ENCODE measurements at places on chromosomes 2 and 18.

DNA sequence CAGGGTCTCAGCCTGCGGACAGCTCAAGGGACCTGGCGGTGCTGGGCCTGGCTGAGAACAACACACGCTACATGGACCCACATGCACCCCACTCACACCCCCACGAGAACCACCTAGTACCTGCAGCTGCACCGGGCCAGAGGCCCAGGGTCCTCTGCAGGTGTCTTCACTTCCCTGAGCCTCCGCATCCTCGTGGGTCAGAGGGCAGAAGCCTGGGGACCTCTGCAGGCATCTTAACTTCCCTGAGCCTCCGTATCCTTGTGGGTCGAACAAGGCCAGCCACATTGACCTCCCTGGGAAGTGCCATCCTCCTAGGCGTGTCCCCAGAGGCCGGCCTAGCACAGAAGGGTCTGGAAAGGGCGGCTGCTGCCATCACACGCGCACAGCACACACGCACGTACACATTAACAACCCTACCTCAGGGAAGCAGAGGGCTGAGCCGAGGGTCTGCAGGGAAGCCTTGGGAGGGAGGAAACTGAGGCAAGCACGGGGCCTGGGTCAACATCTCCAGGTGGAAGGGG is 62.5 kb upstream of the HPCAL1 start:
- DNase-seq, result no peak

DNA sequence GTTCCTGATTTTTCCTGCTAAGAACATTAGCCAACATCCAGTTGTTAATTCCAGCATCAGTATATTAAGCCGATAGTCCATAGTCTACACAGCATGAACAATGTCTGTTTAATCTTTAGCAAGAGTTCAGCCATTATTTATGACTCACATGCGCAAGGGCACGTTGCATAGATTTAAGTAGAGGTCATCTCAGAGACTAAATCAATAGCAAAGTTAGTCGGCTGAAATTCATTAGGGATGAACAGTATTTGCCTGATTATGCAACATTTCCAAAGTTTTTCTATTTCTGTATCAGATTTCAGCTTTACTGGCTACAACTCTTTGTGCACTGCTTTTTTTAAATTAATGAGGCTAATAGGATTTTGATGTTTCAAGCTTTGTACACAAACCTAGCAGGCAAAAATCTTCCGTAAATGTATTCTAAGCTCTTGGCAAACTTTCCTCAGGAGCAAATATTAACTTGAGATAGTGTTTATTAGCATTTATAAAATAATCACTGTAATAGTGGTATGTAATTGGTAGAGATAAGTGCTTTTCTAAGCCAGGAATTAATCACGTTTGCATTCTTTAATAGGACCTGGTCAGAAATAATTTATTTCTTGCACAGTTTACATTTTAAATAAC is 578.7 kb upstream of the ID2 start:
- DNase-seq, result no peak

GRCh38 chr18:31671951-31672350 is 12.4 kb downstream of the B4GALT6 start:
- peak; percentile 25 for DNase-seq

DNA sequence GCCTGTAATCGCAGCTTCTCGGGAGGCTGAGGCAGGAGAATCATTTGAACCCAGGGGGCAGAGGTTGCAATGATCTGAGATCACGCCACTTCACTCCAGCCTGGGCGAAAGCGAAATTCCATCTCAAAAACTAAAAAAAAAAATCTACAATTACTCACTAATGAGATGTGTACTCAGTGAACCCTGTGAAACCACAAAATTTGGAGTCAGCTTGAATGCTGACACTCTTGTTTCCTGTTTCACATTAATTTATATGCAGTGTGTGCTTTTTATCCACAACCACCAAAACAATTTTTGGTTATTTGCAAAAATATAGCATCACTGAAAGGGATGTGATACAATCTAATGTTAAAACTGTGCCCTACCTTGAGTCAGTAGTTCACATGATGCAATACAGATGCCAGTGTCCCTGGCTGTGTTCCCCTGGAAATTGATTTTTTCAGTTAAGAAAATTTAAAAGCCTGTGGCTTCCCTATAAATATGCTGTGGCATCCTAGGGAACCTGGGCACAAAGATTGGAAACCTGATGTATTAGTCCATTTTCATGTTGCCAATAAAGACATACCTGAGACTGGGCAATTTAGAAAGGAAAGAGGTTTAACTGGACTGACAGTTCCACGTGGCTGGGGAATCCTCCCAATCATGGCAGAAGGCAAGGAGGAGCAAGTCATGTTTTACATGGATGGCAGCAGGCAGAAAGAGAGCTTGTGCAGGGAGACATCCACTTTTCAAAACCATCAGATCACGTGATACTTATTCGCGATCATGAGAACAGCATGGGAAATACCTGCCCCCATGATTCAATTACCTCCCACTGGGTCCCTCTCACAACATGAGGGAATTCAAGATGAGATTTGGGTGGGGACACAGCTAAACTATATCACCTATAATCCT is 337.5 kb upstream of the NT5C1B start:
- no peak for DNase-seq

- no peak for DNase-seq
Measured at GRCh38 chr2:147614471-147614870, 230.4 kb upstream of the ACVR2A start.

- no peak for DNase-seq
Measured at GRCh38 chr18:68438536-68438935, 276.4 kb downstream of the TMX3 start.

Measured in cardiac muscle cell (in vitro differentiated cells and primary cell).